KG1 (cell line): ENCODE measurements at places on chromosomes 12 and 14.

DNA sequence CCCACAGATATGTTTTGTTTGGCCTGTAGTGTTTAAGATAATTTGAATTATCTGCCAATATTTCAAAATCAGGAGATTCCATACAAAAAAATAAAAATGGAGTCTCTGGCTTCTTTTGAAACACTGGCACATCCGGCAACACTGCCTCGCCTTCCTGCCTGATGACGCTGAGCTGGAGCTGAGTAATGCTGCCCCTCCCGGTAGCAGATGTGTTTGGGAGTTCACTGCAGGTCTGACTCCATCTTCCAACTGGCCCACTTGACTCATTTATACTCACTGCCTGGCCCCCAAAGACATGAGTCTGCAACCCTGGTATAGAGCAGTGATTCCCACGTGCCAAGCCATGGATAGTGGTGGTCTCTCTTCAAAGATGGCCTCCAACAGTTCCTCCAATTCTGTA is 7.4 kb downstream of the CIT start:
- DNase-seq, result no peak

DNA sequence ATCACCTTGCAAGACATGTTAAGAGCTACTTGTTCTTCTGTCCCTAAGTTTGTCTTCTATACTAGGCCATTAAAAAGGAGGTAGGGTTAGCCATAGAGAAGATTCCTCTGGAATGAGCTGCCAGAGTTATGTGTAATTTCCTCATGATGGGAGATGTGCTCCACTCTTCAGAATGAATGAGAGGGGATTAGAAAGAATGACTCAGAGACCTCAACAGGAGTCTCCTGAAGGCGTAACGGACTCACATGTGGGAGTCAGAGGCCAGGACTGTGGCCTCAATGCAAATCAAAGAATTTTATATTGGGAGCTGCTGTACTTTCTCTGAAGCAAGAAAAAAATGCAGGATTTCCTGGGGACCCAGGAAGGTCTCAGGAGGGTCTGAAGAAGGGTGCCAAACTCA is 87.8 kb upstream of the ATXN7L3B start:
- no peak for DNase-seq

GRCh38 chr14:22391908-22392565 is 197.0 kb downstream of the DAD1 start:
- peak; percentile 22 for DNase-seq

GRCh38 chr14:104359301-104359968 is 220.1 kb upstream of the C14orf180 start:
- no peak for DNase-seq

DNA sequence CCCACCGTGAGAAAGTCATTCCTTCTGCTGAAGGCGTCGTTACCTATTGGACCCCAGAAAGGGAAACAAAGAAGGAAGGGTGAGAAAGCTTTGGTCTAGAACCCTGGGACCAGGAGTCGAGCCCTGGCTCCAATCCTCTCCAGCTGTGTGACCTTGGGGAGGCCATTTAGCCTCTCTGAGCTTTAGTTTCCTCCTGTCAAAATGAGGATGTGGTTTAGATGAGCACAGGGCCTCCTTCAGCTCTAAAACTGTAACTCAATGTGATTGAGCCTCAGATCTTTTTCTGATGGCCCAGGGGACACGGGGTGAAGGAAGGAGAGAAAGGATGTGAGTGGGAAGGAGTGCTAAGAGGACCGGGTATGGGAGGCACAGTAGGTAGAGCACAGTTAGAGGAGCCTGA is 7.7 kb downstream of the JDP2 start:
- peak; percentile 53 for DNase-seq

DNA sequence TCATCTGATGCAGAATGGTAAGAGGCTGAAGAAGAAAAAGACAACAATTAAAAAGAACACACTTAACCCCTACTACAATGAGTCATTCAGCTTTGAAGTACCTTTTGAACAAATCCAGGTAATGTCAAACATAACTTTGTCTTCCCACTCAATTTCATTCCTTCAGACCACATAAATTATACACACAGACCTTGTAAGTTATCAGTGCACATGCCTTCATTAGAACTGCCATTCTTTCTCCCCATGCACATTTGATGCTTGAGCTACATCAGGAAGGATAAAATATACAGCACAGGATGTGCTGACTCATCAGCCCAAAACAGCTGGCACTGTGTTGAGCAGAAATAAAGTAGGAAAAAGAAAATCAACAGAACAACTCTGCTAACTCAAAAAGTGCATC is 246.7 kb downstream of the PAWR start:
- no peak for DNase-seq

- DNase-seq, result no peak
These were observed 521.0 kb upstream of the ATP2B1 start for GRCh38 chr12:90229407-90230170.

DNA sequence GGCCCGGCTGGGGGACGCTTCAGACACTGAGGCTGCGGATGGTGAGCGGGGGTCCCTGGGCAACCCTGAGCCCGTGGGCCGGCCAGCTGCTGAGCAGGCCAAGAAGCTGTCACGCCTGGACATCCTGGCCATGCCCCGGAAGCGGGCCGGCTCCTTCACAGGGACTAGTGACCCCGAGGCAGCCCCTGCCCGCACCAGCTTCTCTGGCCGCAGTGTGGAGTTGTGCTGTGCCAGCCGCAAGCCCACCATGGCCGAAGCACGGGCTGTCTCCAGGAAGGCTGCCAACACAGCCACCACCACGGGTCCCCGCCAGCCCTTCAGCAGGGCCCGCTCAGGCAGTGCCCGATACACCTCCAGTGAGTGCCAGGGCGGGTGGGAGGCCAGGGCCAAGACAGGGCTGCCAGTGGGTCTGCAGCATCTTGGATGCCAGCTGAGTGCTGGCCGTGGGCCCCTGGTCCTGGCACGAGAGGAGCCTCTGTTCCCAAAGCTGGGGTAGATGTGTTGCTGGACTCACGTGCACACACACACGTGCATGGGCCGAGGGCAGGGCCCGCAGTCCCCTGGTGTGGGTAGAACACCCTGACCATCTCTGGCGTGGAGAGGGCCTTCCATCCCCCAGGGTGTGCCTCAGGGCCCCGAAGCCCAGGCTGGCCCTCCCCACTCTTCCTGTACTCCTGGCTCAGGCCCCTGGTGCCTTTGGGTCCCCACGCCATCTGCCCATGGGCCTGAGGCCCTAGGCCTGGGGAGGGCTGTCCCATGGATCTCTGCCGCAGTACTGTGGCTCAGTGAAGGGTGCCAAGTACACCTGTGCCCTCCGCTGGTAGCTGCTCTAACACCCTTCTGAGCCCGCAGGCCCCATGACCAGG is 22.8 kb downstream of the CEP170B start:
- no peak for DNase-seq

DNA sequence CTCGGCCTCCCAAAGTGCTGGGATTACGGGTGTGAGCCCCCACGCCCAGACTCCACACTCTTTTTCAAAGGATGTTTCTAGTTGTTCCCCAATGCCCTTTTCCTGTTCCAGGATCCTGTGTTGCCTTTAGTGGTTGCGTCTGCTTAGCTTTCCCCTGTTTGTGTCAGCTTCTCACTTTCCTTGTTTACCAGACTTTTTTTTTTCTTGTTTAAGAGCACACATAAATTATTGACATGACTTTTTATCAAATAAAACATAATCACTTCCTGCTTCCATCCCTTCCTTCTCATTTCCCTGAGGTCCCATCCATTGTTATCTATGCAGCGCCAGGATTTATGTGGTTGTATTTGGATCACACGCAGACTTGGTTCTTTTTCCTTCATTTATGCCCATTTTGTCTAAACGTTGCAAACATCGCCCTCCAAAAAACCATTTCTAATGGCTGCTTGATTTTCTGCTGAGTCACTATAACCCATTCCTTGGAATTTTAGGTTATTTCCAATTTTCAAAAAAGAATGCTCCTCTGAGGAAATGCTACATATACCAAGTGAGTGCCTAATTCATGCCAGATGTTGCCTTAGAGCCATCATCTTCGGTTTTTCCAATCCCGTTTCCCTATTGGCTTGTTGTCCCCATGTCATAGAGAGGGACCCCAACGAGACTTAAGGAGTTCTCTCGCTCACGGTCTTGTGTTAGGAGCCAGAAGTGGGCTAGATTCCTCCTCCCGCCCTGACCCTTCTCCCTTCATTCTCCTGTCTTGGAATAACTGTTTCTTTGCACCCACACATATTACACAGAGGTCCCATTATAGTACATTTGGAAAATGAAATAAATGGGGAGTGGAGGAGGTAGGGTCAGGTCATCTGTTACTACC is 13.5 kb upstream of the CYP46A1 start:
- DNase-seq, result no peak

DNA sequence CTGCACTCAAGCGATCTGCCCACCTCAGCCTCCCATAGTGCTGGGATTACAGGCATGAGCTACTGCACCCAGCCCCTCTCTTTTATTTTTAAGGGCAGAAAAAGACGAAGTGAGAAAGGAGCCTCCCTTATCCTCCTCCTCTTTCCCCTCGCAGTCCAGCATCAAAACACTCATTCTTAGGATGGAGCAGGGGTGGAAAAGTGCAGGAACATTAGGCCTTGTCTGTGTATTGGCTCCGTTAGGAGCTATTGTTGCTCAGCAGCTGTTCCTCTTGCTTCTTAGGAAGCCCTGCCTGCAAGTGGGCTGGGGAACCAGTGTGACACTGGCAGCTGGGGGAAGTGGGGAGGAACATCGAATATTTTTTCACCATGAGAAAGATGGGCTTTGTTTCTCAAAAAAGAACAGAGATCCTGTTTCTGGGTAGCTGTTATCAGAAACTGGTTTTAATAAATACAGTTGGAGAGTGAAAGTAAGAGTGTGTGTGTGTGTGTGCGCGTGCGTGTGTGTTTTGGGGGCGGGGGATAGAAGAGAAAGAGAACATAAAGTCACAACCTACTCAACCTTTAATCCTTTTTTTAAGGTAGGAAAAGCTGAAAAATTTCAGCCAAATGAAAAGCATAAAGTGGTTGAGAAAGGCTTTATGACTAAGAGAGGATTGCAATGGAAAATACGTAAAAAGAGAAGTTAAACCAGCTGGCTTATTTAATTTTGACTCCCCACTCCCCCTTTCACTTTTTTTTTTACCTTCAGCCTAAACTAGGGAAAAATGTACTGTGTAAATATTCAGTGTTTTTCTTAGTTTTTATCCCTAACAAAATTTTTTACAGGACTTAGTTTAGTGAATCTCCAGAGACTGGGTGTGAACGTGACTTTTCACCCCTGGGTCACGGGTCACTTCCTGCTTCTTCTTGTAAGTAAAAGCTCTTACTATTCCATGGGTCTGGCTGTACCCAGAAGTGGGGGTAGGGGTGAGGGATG is 197.2 kb upstream of the PLEKHG7 start:
- no peak for DNase-seq

DNA sequence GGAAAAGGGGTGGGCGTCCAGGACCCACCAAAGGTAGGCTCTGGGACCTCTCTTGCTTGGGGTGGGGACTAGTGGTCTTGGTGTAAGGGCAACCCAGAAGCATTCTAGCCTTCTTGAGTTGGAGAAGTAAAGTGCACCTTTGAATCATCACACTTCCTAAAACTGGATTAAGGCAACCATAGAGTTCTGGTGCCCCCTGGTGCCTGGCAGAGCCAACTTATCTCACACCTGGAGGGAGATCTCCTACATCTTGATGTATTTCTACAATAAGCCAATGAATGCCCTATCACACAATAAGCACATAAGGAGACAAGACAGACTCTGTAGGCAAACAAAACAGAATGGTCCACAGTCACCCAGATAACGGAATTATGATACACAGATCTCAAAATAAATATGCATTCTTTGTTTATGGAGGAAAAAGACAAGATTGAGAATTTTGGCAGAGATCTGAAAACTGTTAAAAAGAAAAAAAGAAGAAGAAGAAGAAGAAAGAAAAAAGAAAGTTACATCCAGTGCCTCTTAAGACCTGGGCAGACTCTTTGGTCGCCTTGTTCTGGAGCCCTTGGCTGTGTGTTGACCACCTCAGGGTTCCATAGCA is 95.9 kb upstream of the PPP2R5C start:
- no peak for DNase-seq

DNA sequence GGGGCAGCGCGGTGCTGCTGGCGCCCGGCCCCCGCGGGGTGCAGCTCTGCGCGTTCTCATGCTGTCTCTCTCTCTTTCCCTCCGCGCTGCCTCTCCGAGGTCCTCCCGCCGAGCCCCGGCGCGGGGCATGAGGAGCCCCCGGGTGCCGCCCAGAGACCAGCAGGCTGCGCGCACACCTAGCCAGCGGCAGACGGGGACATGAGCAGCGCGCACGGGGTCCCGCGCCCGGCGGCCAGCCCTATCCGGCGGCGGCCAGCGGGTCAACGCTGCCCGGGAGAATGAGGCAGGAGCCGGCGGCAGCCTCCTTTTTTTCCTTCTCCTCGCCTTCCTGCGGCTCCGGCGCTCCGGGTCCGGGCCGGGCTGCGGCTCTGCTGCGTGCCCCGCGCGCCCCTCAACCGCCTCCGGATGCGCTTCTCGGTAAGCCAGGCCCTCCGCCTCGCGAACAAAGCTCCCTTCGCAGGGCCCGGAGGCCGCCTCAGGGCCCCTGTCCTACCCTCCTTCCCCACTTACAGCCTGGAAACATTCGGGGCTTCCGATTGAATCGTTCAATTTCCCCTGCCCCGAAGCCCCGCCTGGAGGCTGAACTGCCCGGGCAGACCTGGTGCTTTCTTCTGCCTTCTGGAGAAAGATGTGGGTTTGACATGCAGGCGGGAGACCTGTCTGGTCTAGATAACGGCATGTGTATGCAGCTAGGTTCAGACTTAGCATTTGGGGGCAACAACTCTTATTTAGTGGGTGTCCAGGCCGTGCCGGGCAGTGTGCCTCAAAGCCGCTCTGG is at the start of gene TUNAR:
TUNAR (plus strand) TSS at position 72 of the 778 bp plus-strand sequence.
- no peak for DNase-seq

DNA sequence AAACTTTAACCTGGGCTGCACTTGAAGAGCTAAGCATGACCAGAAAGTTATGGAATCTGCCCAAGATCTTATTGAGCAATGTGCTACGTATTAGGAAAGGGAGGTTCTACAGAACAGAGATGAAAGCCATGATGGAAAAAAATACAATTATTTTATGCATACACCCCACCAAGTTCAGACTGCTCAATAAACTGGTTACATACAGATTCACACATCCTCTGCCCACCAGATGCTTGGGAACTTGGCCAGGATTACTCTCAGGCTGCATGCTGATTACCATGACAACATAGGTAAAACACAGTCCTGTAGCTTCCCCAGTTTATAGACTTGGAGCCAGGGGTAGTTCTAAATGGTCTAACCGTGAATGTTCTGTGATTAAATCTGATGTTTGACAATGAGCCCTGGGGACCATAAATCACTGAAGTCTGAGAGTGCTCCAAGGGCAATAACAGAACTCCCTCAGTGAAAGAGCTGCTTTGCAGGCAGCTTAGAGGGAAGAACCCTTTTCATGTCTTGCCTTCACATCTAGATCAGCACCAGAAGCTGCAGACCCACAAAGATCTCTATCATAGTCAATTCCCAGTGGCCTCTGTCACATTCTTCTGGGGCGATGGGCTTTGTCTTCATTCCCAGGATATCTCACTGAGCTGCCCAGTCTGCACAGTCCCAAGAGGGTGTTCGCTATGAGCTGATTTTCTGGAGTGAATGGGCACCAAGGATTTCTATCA is 232.2 kb downstream of the EMP1 start:
- no peak for DNase-seq

DNA sequence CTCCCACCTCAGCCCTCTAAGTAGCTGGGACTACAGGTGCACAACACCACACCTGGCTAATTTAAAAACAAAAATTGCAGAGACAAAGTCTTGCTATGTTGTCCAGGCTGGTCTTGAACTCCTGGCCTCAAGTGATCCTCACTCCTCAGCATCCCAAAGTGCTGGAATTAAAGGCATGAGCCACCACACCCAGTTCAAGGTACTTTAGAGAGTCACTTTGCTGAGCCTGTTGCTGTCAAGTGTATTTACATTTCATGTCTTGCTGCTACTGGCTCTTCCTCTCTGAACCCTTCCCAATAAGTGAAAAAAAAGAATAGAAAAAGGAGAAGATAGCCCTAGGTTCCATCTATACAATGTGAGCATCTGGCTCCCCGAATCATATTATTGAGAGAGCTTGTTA is 38.4 kb downstream of the SLCO1A2 start:
- no peak for DNase-seq
